Esophagus squamous epithelium (tissue), 5 donors: ENCODE measurements at places on chromosomes 12 and 14.

GRCh38 chr12:113899561-113900471, 66.3 kb downstream of the RBM19 start:
- DNase-seq = no peak

DNA sequence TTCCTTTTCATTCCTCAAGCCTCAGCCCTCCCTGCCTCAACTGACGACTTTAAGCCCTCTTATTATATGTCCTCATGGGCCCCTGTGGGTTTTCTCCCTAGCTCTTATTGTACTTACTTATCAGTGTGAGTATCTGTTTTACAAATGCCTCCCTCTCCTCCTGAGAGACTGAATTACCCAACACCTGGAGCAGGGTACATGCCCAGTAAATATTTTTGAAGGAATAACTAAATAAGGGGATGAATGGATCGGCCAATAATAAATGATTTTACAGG, 95.8 kb upstream of the SLC35F4 start:
- no peak for DNase-seq

- DNase-seq = no peak
These were observed 36.1 kb upstream of the KRAS start for GRCh38 chr12:25286837-25287236.

DNA sequence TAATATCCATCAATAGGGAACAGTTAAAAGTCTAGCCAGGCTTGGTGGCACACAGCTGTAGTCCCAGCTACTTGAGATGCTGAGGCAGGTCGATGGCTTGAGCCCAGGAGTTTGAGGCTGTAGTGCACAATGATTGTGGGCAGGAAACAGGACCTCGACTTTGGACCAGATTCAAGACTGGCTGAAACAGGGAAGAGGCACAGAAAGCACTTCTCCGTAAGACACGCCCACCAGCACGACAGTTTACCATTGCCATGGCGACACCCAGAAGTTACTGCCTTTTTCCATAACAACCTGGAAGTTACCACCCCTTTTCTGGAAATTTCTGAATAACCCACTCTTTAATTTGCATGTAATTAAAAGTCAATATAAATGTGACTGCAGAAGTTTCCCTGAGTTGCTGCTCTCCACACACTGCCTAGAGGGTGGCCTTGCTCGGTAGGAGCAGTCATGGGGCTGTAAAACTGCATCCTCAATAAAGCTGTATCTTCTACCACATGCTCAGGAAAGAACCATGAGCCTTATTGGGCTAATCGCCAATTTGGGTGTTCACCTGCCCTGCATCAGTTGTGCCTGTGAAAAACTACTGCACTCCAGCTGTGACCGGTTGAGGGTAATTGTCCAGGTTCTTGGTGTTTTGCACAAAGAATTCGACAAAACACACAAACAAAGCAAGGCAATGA, 4.6 kb upstream of the LRRC23 start:
- no peak for DNase-seq

DNA sequence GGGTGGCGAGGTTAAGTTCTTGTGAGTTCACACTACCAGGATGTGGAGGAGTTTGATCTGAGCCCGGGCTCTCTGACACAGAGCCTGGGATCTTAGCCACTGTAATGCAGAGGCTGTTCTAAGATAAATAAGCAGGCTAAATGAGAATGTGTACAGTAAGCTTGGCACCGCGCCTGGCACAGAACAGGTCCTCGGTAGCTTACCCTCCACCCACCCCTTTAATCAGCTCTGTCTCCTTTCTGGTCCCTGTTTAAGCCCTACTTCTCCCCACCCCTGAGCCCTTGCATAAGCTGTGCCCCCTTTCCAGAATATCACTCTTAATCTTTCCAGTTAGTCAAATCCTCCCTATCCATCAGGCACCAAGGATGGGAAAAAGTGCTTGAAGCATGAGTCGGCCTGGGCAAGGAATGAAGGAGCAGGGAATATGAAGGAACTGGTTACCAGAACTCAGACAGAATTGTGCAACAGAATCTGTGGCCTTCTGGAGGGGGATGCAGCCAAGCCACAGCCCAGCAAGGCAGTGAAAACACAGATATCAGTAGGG, 32.8 kb upstream of the CMKLR1 start:
- DNase-seq = no peak

GRCh38 chr12:101685092-101685491, 12.3 kb upstream of the CHPT1 start:
- no peak for DNase-seq
